ENCODE measurements at places on chromosomes 6 and 20.

- no peak for DNase-seq
These were observed at the start of gene TNNC2 for GRCh38 chr20:45827030-45827652. TNNC2 (minus strand) TSS chr20:45827312; CDS start chr20:45827248, 64 bp downstream.

DNA sequence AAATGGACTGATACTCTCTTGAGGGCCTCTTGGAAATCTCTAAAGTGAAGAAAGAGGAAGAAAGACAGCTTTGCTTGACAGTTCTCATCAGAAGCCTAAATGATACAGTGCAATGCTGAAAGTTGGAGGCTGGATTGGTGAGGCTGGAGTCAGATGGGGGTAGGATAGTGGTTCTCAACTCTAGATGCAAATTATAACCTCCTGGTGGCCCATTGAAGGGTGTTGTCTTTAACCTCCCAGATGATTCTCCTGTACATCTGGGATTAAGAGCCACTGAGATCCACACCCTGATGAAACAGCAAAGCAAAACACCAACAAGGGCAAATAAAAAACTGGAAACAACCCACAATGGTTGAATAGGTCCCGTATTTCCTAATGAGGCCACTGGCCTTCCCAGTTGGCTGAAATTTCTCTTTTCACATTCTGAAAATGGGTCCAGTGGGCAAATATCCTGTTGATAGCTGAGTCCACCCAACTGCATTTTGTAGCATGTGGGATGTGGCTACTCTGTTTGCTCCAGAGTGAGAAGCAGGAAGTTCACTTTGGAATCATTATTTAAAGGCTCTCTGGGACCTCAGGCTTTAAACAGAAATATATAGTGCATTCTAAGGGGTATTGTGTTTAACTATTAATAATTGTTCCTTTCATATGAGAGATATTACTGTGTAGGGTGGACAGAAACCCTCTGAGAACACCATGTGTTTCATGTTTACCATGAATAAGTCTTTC, 208.1 kb downstream of the SOX4 start:
- no peak for DNase-seq

DNA sequence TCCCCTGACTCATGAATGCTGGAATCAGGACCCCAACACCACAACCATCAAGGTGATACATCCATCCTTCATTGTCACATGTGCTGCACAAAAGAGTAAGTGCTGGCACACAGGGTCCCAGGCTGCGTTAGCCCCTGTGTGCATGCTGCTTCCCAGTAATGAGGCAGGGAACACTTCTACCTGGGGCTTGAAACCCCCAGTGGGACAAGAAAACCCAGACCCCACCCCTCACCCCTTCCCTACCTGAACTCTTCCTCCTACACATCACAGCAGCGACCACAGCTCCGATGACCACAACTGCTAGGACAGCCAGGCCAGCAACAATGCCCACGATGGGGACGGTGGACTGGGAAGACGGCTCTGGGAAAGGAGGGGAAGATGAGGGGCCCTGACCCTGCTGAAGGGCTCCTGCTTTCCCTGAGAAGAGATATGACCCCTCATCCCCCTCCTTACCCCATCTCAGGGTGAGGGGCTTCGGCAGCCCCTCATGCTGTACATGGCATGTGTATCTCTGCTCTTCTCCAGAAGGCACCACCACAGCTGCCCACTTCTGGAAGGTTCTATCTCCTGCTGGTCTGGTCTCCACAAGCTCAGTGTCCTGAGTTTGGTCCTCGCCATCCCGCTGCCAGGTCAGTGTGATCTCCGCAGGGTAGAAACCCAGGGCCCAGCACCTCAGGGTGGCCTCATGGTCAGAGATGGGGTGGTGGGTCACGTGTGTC, 2.0 kb downstream of the HLA-B start:
- DNase-seq: no peak

DNA sequence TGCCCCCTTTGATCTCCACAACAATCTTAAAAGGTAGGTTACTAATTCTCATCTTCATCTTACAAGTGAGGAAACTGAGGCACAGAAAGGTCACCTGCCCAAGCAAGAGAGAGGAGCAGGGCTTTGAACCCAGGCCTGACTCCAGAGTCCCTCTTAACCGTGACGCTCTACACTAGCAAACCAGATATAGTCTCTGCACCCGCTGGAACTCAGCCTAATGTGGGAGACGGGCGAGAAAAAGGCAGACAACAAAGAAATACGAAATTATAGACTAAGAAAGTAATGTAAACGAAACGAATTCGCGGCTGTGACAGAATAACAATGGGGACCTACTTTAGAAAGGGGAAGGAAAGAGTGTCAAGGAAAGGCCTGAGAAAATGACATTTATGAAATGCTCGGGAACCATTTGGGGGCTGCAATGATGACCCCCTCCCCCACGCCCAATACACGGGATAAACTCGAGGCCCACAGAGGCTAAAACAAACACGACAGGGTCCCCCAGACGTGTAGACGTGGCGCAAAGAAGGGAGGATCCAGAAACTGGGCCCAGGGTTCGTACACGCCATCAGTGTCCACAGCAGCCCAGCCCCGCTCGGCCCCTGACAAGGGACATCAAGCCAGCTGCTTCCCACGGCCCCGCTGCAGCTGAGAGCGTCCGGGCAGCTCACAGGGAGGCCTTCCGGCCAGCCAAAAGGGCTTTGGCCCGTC, 637 bp downstream of the TRPC4AP start:
- no peak for DNase-seq

- no peak for DNase-seq
These were observed 1.5 kb downstream of the TAF4 start for GRCh38 chr20:62063981-62064769.

GRCh38 chr20:50872560-50873425, 58.4 kb downstream of the ADNP start:
- DNase-seq: no peak

DNA sequence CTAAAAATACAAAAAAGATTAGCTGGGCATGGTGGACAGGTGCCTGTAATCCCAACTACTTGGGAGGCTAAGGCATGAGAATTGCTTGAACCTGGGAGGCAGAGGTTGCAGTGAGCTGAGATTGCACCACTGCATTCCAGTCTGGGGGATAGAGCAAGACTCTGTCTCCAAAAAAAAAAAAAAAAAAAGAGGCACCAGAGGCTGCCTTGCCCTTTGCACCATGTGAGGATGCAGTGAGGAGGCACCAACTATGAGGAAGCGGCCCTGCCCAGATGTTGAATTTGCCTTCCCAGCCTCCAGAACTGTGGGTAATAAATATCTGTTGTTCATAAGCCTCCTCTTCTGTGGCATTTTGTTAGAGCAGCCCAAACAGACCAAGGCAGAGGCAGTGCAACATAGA, 54.4 kb downstream of the ALDH5A1 start:
- DNase-seq: no peak

- DNase-seq: no peak
These were observed 187.8 kb upstream of the PRDM1 start for GRCh38 chr6:105898286-105898685.

DNA sequence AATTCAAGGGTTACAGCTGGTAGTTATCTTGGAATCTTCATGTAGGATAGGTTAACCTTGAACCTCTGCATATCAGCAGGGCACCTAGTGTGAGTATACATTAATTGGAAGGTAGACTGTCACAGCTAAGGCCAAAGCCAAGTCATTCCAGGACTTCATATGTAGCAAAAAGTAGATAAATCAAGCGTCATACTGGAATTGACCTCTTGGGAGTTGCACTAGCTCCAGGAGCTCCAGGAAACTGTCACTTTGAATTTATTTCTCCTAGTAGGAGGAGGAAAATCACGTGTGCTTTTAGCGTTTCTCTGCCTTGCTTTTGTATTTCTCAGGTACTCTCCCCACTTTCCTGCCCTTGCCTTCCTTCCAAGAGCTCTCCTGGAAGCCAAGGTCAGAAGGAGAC, 30.3 kb downstream of the RIPOR2 start:
- DNase-seq: no peak

GRCh38 chr6:18100296-18100695, 22.2 kb downstream of the NHLRC1 start:
- DNase-seq: no peak

GRCh38 chr20:51368461-51369211, 173.9 kb downstream of the NFATC2 start:
- no peak for DNase-seq

DNA sequence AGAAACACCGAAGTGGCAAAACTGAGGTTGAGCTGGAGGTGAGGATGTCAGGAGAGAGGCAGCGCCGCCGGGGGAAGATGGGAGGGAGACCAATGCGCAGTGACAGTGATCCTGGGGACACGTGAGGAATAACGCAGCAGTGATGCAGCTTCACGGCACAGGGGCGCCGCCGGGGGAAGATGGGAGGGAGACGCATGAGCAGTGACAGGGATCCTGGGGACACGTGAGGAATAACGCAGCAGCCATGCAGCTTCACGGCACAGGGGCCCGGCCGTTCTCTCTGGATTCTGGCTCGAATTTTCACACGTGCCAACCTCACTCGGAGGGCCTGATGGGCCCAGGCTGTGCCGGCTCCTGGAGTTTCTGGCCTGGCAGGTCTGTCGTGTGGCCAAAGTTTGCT, 94.7 kb downstream of the SMOC2 start:
- no peak for DNase-seq

DNA sequence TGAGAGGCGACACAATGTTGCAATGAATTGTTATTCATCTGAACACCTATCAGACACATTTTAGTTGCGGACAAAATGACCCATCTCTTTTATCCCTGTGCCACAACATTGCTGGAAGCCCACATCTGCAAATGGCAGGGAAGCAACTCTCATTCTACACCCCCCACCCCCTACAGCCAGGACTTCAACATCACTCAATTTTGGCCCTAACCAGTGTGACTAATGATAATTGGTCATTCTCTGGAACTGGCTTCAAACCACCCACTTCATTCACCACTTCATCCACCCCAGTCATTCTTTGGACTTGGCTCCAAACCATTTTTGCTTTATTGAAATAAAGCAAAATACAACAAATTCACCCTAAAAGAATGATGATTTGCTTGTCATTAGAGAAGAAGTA, 1.5 kb downstream of the GCM2 start:
- DNase-seq: no peak

DNA sequence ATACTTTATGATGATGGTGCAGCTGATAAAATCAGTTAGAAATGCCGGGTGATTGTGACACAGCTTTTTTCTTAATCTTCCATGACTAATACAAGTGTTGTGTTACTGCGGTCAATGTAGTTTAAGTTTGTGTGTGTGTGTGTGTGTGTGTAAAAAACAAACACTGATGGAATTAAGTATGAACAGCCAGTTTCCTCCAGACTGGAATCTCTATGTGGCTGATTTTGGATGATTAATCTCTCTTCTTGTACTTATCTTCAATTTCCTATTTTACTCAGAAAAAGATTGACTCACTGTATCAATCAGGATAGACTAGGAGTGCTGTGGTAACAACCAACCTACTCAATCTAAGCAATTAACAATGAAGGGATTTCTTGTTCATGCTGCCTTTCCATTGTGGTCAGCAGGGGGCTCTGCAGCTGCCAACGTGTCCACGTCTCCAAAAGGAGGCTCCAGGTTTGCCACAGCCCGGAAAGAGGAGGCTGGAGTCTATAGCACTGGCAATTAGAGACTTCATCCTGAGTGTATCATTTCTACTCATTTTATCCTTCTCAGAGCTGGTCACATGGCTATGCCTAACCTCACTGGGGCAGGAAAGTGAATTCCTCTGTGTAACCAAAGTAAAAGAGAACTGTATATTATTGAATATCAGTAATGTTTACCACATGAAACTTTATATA, 107.7 kb downstream of the CD109 start:
- DNase-seq: no peak

- no peak for DNase-seq
These were observed 219.9 kb upstream of the ECI2 start for GRCh38 chr6:4355241-4355640.

All from CD4-positive, alpha-beta T cell (primary cell).